ENCODE measurements at places on chromosomes 4 and X.

DNA sequence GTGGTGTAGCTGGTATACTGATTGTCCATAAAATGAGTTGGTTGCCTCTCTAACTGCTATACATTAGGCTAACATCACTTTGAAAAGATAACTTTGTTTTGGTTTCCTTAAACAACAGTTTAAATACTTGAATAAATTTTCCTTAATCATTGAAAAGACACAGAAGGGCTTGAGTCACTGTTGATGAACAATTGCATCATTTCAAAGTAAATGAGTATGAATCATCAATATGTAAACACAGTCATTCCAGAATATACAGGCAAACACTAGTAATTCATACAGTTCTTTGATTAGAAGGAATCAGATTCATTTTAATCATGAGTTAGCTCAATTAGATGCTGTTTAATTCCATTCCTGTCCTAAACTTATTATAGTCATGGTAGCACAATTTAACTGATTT is 160.6 kb downstream of the AFF2 start:
- no peak for DNase-seq

GRCh38 chr4:176818531-176818930 is 25.8 kb upstream of the VEGFC start:
- DNase-seq: no peak

DNA sequence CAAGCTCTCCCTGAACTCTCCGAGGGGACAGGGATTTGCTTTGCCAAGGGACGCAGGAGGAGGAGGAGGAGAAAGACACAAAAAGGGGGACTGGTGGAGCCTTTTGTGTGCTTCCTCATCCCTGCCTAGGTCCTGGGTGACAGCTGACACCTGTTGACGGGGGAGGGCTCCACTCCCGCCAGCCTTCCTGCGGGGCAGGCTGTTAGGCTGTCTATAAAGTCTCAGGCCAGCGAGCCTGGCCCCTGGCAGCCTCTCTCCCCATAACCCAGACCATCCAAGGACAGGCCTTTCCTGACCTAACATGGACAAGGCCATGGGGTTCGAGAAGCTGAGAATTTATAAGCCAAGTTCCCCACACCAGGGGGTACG is 832 bp upstream of the EVC2 start:
- no peak for DNase-seq

DNA sequence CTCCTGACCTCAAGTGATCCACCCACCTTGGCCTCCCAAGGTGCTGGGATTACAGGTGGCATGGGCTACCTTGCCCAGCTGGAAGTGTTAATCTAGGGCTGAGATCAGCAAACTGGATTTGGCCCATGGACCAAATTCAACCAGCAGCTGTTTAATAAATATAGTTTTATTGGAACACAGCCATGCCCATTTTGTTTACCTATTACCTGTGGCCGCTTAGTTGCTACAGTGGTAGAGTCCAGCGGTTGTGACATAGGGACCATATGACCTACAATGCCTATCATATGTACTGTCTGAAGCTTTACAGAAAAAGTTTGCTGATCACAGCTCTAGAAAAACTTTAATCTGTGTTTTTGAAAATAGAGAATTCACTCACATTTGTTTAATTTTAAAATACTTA is 17.2 kb upstream of the PDHA1 start:
- DNase-seq: no peak

GRCh38 chr4:32112891-32113290 is 1392.7 kb downstream of the PCDH7 start:
- no peak for DNase-seq

DNA sequence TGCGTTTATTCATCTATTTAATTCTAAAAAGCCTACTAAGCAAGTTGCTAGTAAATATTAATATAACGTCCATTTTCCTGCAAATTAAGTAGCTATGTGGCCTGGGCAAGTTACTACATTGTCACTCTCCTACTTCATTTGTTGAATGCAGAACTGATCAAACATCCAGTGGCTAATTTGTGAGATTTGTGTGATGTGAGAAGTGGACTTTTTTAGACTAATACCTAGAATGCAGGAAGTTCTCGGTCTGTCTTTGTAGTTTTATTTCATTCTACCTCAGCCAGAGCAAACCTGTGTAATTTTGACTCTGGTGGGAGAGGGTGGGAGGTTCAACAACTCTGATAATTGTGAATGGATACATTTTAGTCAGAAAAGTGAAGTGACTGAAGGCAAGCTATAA is 840 bp downstream of the GUF1 start:
- no peak for DNase-seq

GRCh38 chr4:70902577-70903290 is 565 bp downstream of the MOB1B start:
- DNase-seq: no peak

GRCh38 chr4:83138946-83139345 is 24.4 kb upstream of the PLAC8 start:
- no peak for DNase-seq

- no peak for DNase-seq
Observed at GRCh38 chr4:3703677-3704521, 62.3 kb upstream of the ADRA2C start.

GRCh38 chrX:108736509-108737479 is at the start of gene IRS4:
Gene IRS4, minus strand, starts transcription at chrX:108736563.
- DNase-seq: no peak

DNA sequence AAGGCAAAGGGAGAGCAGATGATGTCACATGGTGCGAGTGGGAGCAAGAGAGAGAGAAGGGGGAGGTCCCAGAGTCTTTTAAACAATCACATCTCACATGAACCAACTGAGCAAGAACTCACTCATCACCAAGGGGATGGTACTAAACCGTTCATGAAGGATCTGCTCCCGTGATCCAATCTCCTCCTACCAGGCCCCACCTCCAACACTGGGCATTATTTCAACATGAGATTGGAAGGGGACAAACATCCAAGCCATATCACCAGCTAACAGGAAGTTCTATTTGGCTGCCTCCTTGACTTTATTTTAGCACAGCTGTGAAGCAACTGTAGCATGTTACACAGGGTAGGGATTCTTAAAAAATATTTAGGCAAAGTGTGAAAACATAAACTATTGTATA is 102.5 kb downstream of the DDIT4L start:
- DNase-seq: no peak

GRCh38 chr4:139922406-139923024 is 231.5 kb downstream of the MAML3 start:
- no peak for DNase-seq

DNA sequence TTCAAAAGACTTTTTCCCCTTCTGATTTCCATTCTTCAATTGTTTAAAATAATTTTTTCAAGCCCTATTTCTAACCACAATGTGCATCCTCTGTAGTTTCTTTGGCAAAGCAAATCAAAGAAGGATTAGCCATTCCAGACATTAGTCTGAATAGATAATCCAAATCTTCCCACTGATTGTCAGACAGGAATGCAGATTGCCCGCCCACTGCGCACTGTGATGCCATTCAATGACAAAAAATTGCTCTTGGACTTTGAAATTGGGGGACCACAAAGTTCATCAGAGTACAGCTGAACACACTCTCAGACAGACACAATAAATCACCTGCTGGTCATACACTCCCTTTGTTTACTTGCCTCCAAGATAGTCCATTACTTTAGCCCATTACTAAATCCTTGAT is 216.5 kb upstream of the DKK2 start:
- DNase-seq: no peak

- DNase-seq: peak; percentile 39
Observed at GRCh38 chrX:49272421-49272820, 2.8 kb downstream of the PPP1R3F start.

DNA sequence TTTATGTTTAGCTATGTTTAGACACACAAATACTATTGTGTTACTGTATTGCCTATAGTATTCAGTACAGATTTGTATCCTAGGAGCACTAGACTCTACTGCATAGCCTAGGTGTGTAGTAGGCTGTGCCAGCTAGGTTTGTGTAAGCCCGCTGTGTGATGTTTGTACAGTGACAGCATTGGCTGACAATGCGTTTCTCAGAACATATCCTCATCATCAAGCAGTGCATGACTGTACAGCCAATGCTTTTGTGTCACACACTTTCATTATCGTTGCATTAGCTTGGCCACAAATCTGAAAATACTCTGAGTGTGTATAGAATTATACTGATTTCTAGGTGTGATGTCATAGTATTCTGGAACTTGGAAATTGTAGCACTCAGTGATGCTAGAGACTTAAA is 63.4 kb downstream of the CLDN34 start:
- DNase-seq: no peak

- DNase-seq: no peak
Observed at GRCh38 chr4:37721995-37722638, 35.9 kb upstream of the RELL1 start.

DNA sequence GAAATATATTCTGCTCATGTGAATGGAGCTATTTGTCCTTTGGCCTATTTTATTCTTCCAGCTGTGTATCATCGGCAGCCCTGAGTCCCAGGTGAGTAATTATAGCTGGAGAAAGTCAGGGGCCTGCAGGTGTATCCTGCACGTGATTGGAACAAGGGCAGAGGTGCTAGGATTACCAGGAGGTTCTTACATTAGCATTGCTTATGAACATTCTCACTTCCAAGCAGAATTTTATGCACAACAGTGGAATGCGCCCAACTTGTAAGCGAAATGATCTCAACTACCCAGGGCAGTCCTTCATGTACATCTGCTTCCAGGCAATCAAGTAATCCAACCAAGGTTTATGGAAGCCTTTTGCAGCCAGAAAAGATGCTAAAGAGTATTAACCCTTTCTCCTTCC is 68.9 kb upstream of the NRK start:
- DNase-seq: no peak

GRCh38 chr4:186698525-186698924 is 25.1 kb downstream of the FAT1 start:
- DNase-seq: no peak

GRCh38 chr4:36178484-36178883 is 65.8 kb downstream of the ARAP2 start:
- DNase-seq: no peak
